Thoracic aorta (tissue), 2 donors: ENCODE measurements at places on chromosomes 16 and 17.

- peaks cover 54% of the 10 kb centered on the region for H3K4me1 ChIP-seq
- no peak for DNase-seq
- H3K27me3 ChIP-seq: no peaks in the 10 kb centered on the region
- no peaks in the 10 kb centered on the region for H3K36me3 ChIP-seq
Observed at GRCh38 chr17:59785091-59785799, 77.8 kb downstream of the VMP1 start.

DNA sequence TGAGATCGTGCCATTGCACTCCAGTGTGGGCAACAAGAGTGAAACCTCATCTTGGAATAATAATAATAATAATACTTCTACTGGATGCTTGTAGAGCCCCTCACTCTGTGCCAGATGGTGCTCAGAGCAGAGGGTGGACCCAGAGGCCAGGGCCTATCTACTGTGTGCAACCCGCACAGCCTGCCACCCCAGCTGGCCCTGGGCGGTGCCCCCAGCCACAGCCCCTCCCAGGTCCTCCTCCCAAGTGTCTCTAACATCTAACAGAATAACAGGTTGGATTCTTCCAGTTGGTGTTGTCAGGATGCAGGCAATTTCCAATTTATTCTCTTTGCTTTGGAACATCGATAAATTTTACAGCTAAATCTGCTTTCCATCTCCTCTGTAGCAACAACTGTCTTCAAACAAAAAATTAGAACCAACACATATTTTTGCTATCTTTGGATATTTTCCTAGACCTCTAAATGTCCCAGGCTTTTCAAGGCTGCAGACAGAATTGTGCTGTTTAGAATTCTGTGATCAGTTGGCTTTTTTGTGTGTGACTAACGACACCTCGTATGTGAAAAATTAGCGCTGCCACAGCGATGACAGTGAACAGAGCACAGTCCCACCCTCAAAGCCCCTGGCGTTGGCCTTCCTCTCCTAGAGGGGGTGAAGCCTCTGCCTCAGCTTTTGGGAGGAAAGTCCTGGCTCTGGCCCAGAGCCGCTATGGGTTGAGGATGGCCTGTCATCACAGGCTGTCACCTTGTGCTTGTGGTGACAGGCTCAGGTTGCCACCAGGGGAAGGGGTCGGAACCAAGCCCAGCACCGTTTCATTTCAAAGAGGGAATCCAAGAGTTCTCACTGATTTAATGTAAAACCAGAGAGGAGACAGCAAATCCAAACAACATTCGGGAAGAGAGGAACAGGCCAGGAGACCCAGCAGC lies 7.6 kb upstream of the EVPL start:
- DNase-seq: no peak
- no peaks in the 10 kb centered on the region for H3K4me1 ChIP-seq
- H3K27me3 ChIP-seq: no peaks in the 10 kb centered on the region
- no peak overlapping the region for H3K4me3 ChIP-seq

DNA sequence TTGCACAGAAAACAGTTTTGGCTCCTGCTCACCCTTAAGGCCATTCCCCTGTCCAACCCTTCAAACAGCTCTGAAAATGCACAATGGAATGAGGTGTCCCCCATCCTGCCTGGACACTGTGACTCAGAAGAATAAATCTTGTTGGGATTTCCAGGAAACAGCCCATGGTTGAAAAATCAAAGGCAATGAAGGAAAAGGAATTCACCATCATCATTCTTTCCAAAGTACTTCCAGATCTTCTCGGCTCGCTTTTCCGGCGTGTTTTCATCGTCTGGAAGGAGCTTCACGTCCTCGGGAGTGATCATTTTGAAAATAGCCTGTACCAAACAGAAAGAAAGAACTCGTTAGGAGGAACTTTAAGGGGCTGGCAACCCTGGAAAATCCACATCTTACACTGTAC lies 4.3 kb downstream of the RCVRN start:
- H3K36me3 ChIP-seq: no peaks in the 10 kb centered on the region
- no peaks in the 10 kb centered on the region for H3K27me3 ChIP-seq
- H3K4me3 ChIP-seq: no peak overlapping the region
- no peaks in the 10 kb centered on the region for H3K4me1 ChIP-seq
- no peak overlapping the region for H3K27ac ChIP-seq

GRCh38 chr16:6020162-6020985 lies 922.8 kb upstream of the EEF2KMT start:
- H3K36me3 ChIP-seq: no peaks in the 10 kb centered on the region
- no peak overlapping the region for H3K4me3 ChIP-seq
- no peaks in the 10 kb centered on the region for H3K27me3 ChIP-seq
- no peak for DNase-seq
- H3K4me1 ChIP-seq: no peaks in the 10 kb centered on the region

GRCh38 chr17:75899767-75900468 lies 3.2 kb upstream of the TRIM65 start:
- H3K27ac ChIP-seq: no peak overlapping the region
- no peak overlapping the region for H3K4me3 ChIP-seq
- peaks cover 32% of the 10 kb centered on the region for H3K36me3 ChIP-seq
- no peak for DNase-seq
- H3K4me1 ChIP-seq: peaks cover 28% of the 10 kb centered on the region
- H3K27me3 ChIP-seq: no peaks in the 10 kb centered on the region

- H3K36me3 ChIP-seq: no peaks in the 10 kb centered on the region
- DNase-seq: no peak
- H3K4me3 ChIP-seq: no peak overlapping the region
Observed at GRCh38 chr16:20971401-20971800, 70.8 kb downstream of the LYRM1 start.

DNA sequence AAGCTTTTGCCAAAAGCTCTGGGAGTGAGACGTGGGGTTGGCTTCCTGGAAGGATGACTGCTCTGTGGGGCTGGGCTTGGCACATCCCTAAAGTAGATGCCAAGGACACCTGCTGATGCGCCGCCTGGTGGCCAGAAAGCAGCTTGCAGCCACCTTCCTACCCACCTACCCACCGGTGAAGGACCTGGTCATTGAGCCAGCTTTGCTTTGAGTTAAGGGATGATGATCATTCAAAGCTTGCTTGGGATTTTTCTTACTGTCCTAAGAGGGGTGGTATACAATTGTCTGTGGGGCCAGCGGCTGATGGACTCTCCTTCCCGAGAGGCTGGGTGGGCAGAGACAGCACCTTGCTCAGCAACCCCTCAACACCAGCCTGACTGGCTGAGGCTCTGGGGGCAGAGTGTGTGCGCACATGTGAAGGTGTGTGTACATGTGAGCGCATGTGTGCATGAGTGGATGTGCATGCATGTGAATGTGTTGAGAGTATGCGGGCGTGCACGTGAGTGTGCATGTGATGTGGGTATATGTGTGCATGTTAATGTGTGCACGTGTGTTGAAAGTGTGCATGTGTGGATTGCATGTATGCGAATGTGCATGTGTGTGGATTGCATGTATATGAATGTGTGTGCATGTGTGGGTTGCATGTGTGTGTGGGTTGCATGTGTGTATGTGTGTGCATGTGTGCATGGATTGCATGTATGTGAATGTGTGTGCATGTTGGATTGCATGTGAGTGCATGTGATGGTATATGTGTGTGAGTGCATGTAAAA lies 18.6 kb downstream of the C1QTNF1 start:
- peaks cover 10% of the 10 kb centered on the region for H3K4me1 ChIP-seq
- peaks cover 16% of the 10 kb centered on the region for H3K36me3 ChIP-seq
- no peak for DNase-seq
- H3K27me3 ChIP-seq: no peaks in the 10 kb centered on the region

DNA sequence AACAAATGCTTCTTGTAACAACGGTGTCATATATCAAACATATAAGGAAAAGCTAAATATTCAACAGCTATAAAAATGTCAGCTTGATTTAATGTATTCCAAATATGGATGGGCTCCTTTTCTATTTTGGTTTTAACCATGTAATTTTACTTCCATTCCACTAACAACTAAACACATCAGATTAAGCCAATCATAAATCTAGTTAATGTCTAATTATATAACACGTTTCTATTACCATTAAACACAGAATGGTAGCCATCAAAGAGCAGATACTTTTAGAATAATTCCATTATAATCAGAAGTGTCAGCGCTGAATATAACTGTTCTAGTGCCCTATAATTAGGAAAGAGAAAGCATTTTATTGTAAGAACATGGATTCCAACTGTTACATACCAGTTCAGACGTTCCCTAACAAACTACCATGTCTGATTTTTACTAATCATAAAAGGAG lies 10.0 kb downstream of the CMC2 start:
- no peak overlapping the region for H3K27ac ChIP-seq
- H3K27me3 ChIP-seq: no peaks in the 10 kb centered on the region
- DNase-seq: no peak
- peak overlapping the region; percentile 39 for H3K4me3 ChIP-seq

- no peaks in the 10 kb centered on the region for H3K4me1 ChIP-seq
- H3K27me3 ChIP-seq: peaks cover 12% of the 10 kb centered on the region
- no peaks in the 10 kb centered on the region for H3K36me3 ChIP-seq
Observed at GRCh38 chr17:48294806-48295361, 135.1 kb downstream of the SKAP1 start.

- H3K4me1 ChIP-seq: peaks cover 15% of the 10 kb centered on the region
- no peak for DNase-seq
- H3K27ac ChIP-seq: no peak overlapping the region
- H3K36me3 ChIP-seq: no peaks in the 10 kb centered on the region
Observed at GRCh38 chr16:85518398-85519049, 94.6 kb upstream of the GSE1 start.

GRCh38 chr17:57803021-57803420 lies 46.8 kb downstream of the MRPS23 start:
- no peaks in the 10 kb centered on the region for H3K36me3 ChIP-seq
- H3K27me3 ChIP-seq: no peaks in the 10 kb centered on the region
- no peaks in the 10 kb centered on the region for H3K4me1 ChIP-seq
- no peak overlapping the region for H3K27ac ChIP-seq
- DNase-seq: no peak
- no peak overlapping the region for H3K4me3 ChIP-seq

GRCh38 chr16:65336160-65336559 lies 214.3 kb upstream of the CDH11 start:
- no peak overlapping the region for H3K27ac ChIP-seq
- no peak overlapping the region for H3K4me3 ChIP-seq

- H3K4me1 ChIP-seq: peaks cover 16% of the 10 kb centered on the region
- H3K27ac ChIP-seq: peak overlapping the region; percentile 4
- peak overlapping the region; percentile 8 for H3K4me3 ChIP-seq
- no peaks in the 10 kb centered on the region for H3K27me3 ChIP-seq
- DNase-seq: no peak
- H3K36me3 ChIP-seq: no peaks in the 10 kb centered on the region
Observed at GRCh38 chr16:48499923-48500381, 110.0 kb downstream of the N4BP1 start.

GRCh38 chr16:59326955-59327354 lies 592.8 kb upstream of the GOT2 start:
- H3K4me3 ChIP-seq: no peak overlapping the region
- H3K36me3 ChIP-seq: no peaks in the 10 kb centered on the region
- no peaks in the 10 kb centered on the region for H3K27me3 ChIP-seq
- no peak for DNase-seq

GRCh38 chr17:75827308-75828075 lies 16.7 kb downstream of the UNC13D start:
- no peak for DNase-seq
- peak overlapping the region; percentile 64 for H3K4me3 ChIP-seq
- peaks cover 16% of the 10 kb centered on the region for H3K36me3 ChIP-seq
- H3K27me3 ChIP-seq: no peaks in the 10 kb centered on the region

DNA sequence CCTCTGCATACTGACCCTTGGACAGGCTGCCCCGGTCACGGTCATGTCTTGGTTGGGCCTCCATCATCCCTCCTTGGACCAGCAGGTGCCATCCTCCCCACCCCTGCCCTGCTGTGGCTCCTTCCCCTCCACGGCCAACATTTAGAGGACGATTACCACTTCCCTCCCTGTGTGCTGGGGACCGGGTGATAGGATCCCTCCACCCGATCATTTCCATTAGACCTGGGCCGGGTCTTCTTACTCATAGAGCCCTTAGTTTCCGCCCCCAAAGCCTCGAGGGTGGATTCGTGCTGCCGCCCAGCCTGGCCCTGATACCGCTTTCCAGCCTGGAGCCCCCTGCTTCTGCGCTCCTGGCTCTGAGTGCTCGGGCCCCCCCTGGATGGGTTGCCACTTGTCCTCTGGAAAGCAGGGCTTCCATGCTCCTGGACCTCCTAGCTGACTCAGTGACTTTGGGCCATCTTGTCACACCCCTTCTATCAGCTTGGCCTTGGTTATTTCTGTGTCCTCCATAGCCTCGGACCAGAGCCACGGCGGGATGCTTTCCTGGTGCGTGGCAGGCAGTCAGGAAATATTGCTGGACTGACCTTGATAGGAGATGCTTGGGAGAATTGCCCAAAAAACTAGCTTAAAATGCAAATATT lies 171.4 kb downstream of the SEC14L1 start:
- no peaks in the 10 kb centered on the region for H3K36me3 ChIP-seq
- no peak overlapping the region for H3K4me3 ChIP-seq
- H3K27me3 ChIP-seq: no peaks in the 10 kb centered on the region
- H3K27ac ChIP-seq: no peak overlapping the region
- no peak for DNase-seq

- H3K4me1 ChIP-seq: peaks cover 22% of the 10 kb centered on the region
- peak overlapping the region; percentile 92 for H3K4me3 ChIP-seq
- DNase-seq: no peak
- H3K27me3 ChIP-seq: no peaks in the 10 kb centered on the region
- peak overlapping the region; percentile 94 for H3K27ac ChIP-seq
Observed at GRCh38 chr17:81398176-81398831, 3.0 kb downstream of the BAHCC1 start.

GRCh38 chr17:58391302-58391984 lies 25.9 kb downstream of the RNF43 start:
- H3K36me3 ChIP-seq: no peaks in the 10 kb centered on the region
- H3K27ac ChIP-seq: no peak overlapping the region
- peaks cover 5% of the 10 kb centered on the region for H3K27me3 ChIP-seq
- no peak overlapping the region for H3K4me3 ChIP-seq

DNA sequence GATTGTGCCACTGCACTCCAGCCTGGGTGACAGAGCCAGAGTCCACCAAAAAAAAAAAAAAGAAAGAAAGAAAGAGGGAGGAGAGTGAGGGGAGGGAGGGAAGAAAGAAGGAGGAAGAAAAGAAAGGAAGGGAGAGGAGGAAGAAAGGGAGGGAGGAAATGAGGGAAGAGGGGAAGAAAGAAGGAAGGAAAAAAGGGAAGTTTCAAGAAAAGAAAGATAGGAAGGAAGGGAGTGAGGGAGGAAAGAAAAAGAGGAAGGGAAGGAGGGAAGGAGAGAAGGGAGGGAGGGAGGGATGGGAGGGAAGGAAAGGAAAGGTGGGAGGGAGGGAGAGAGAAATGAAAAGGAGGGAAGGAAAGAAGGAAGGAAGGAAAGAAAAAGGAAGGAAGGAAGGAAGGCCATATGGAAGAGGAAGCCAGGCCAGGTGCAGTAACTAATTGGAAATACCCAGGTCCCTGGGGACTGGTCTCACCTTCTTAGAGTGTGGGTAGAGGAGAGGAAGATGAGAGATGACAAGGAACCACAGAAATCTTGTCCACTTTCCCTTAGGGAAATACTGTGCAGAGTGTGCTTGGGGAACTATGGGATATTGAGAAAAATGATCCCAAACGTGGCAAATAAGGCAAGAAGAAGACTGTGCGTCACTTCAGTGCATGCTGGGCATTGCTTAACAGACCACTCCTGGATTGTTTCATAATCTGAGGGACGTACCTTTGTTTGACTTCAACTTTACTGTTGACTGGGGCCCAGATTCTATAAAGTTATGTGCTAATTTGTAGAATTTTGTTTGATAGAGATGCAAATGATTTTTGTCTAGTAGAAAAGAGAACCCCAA lies 15.1 kb upstream of the CSNK2A2 start:
- DNase-seq: no peak
- no peaks in the 10 kb centered on the region for H3K4me1 ChIP-seq
